ENCODE measurements at places on chromosomes 3 and 15.

DNA sequence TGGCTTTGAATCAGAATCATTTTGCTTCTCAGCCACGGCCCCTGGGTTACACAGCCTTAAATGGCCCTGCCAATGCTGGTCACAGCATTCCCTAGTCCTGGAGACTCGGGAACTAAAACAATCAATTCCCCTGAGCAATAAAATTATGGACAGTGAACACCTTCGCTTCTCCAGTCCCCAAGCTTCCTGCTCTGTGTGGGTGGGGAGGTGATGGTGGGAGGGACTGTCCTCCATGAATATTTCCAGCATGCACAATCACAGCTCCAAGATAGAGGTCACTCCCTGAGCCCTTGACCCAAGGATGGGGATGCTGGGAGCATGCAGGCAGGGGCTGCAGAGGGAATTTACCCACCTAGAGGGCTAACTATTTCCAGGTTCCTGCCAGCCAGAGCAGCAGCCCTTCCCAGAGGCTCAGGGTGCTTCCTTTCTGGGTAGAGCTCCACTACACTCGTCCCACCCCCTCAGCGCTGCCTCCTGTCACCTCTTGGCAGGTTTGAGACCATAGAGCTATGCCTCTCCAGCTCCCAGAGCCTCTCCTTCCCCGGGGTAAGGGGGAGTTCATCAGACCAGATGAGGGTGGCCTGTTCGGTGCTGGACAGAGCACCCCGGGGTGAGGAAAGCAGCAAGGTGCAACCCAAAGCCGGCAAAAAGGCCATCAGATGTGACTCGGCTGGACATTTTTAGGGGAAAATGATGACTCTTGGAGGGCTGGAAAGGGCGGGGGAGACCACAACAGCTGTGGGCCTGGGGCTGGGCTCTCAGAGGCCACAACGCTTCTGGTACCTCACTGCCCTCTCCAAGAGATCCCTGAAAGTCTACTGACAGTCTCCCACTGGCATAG lies 14.5 kb upstream of the CCDC33 start:
- no peak for DNase-seq

- no peak for DNase-seq
Measured at GRCh38 chr15:25950014-25950413, 86.9 kb upstream of the ATP10A start.

GRCh38 chr15:66854012-66854965 lies 152.3 kb downstream of the SMAD6 start:
- DNase-seq: no peak

- DNase-seq: no peak
Measured at GRCh38 chr3:156516284-156516683, 38.6 kb downstream of the SSR3 start.

DNA sequence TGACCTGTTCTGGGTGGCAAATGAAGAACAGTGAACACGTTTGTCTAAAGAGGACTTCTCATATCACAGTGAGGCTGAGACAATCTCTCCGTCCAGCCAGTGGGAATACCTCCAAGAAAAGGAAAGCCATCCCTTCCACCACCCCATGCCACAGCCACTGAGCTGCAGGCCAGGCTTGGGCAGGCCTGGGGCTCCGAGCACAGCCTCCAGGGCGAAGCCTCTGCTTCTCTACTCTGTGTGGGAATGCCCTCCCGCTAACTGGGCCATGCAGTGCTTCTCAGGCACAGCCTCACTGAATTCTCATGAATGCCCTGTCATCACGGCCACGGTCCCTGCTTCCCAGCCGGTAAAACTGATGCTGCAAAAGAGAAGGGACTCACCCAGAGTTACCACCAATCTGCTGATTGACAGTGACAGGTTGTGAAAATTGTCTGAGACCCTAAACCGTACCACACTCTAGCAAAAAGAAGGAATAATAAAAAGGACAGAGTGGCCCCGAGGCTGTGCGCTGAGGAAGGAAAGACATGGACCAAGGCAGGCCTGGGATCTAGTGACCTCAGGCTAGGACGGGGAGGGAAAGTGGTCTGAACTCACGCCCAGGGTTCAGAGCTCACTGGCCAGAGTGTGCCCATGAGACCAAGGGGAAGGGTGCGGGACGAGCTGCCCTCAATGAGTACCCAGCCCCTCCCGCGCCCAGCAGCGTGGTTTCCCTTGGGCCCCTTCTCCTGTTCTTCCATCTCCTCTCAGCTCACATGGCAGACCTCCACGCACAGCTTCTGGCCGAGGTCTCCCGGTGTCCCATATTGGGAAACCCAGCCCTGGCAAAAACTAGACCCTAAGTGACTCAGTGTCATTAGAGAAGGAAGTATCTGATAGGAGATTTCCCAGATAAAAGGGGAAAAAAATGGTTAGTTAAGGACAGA lies 52.8 kb downstream of the DHX30 start:
- no peak for DNase-seq

DNA sequence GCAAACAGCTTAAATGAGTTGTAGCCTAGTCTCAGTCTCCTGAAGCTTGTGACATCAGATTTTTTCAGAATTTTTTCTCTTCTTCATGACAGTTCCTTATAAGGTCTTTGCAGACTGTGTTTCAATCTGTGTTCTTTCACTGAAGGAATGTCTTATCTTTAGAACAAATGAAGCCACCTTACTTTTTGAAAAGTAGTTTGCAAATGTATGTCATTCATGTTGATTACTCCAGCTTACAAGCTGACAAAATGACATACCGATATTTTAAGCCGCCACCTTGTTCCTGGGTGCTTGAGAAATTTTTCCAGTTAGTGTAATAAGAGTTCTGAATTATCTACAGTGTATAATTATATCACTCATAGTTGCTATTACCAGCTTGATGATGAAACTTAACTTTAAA lies 57.0 kb downstream of the ASTE1 start:
- no peak for DNase-seq

- DNase-seq: no peak
Measured at GRCh38 chr3:195156286-195156890, 114.6 kb downstream of the XXYLT1 start.

DNA sequence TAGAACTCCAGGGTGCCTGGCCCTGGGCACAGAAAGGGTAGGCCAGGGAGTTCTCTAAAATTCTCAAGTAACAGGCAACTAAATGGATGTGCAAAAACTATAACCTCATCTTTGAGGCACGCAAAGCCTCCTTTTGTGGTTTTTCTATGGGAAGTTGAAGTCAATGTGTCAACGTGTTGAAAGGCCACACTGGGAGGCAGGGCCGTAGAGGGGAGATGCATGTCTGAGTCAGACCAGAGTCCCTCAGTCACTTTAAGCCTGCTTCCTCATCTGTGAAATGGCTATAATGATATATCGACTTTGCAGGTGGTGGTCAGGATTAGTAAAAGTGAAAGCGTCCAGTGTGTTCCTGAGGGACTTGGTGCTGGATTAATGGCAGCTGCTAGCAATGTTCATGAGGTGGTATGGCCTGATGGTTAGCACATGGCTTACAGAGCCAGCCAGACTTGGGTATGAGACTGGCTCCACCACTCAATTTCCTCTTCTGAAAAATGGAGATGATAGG lies 17.0 kb downstream of the TGM5 start:
- peak; percentile 70 for DNase-seq

DNA sequence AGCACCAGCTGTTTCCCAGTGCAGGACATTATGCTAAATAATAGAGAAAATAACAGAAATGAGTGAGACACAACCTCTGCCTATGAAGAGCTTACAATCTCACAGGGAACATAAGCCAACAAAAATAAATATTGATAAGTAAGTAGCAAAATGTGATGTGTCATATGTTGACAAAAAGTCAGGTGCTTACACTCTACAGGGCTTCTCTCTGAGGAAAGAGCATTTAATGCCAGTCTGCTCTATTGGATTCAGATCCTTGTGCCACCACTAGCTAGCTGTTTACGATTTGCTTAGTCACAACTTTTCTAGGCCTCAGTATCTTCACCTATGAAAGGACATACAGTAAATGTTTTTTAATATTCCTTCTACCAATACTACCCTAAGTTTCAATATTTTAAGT lies 500.9 kb upstream of the NAALADL2 start:
- DNase-seq: no peak

DNA sequence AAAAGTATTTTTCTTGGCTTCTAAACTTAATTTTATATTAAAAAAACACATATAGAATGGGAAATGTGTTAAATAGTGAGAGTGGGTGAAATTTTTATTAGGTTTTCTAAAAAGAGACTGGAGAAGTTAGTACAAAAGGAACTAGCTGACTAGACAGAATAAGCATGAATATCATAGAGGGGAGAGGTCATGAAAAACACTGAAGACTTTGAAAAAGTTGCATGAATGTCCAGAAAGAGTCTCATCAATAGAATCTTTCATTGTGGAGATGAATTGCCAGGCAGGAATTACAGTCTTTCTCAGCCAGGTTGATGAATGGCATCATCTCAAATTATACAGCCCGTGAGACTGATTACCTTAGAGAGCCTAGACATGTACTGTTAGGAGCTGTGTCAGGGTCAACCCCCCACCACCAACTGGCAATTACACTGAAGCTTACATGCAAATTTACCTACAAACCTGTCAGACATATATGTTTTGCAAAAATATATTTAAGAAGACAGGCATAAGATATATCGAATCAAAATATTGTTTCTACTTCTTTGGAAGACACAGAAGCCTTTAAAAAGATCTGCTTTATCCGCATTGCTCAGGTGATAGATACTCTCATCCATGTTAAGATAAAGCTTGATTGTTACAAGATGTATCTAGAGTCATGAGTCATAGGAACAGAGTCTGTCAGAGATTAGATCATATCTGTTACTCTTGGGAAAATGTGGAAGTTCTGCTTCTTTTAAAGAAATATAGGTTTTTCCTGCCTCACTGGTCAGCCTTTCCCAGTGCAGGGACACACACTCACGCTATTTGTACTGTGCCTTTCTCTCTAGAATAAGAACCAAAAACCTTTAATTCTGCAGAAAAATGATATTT lies 34.8 kb upstream of the PFN2 start:
- no peak for DNase-seq

- no peak for DNase-seq
Measured at GRCh38 chr3:118946449-118946848, 88.2 kb downstream of the IGSF11 start.

GRCh38 chr3:49531218-49531617 lies 23.1 kb upstream of the BSN start:
- no peak for DNase-seq

- DNase-seq: no peak
Measured at GRCh38 chr3:64311424-64312061, 86.3 kb upstream of the PRICKLE2 start.

- DNase-seq: no peak
Measured at GRCh38 chr15:43521419-43521818, 4.0 kb downstream of the MAP1A start.

DNA sequence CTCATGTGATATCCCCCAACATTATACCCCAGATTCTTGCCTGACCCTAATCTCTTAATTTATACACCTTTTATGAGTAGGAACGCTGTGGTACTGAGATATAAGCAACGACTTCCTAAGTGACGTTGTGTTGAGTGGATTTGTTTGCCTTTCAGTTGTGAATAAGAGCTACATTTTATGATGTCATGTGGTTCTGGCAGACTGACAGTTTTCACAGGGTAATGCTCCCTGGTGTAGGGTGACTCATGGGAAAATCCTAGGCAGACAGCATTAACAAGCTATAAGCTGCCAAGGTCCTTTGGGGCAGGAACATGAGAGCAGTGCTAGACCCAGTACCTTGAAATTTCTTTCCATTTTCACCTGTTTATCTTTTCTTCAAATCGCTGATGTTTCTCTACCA lies 11.2 kb downstream of the C3orf52 start:
- DNase-seq: no peak

DNA sequence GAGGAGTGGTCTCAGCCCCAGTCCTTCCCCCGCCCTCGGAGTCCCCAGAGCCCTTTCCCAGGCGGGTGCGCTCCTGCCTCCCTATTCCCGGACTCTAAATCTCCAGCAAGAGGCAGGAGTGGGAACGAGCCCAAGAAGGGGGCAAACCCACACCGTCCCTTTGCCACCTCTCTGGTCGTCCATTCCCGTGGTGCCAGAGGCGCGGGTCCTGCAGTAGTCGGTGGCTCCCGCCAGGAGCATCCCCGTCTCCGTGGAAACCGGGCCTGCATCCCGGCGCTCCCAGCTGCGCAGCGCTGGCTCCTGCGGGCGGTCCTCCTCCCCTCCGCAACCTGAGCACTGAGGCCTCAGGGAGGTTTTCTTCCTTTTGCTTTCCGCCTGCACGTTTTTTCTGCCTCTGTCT lies 44.8 kb downstream of the LHFPL4 start:
- DNase-seq: no peak

- DNase-seq: no peak
Measured at GRCh38 chr3:195847055-195847950, 35.6 kb upstream of the MUC4 start.

DNA sequence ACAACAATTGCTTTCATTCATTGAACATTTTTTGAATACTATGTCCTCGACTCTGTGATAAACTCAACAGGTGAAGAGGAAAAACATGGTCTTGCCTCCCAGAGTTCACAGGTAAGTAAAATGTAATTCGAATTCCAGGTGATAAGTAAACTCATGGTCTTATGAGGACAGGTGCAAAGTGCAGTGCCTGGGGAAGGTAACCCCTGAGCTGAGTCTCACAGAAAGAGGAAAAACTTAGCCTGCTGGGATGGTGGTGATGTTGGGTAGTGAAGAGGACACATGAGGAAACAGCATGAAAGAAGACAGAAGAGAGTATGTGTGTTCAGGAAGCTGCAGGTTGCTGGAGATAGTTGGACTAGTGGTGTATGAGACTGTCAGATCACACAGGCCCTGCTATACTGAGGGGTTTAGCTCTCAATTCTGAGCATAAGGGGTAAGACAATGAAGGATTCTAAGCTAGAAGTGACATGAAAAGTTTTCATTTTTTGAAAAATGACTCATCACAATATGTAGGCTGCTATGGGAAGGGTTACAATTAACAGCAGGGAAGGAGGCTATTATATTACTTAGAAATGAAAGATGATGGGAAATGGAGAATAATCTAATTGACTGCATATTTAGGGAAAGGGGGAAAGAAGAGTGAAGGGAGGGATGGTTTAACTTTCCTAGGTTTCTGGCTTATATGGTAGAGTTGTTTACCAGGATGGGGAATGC lies 111.3 kb downstream of the ISL2 start:
- no peak for DNase-seq

- no peak for DNase-seq
Measured at GRCh38 chr3:178325330-178325729, 210.9 kb upstream of the KCNMB2 start.

- DNase-seq: no peak
Measured at GRCh38 chr3:171526869-171527268, 66.7 kb upstream of the TNIK start.

- no peak for DNase-seq
Measured at GRCh38 chr15:90456236-90456635, 68.2 kb downstream of the IQGAP1 start.

GRCh38 chr15:58726867-58727266 lies 22.6 kb downstream of the ADAM10 start:
- DNase-seq: no peak

DNA sequence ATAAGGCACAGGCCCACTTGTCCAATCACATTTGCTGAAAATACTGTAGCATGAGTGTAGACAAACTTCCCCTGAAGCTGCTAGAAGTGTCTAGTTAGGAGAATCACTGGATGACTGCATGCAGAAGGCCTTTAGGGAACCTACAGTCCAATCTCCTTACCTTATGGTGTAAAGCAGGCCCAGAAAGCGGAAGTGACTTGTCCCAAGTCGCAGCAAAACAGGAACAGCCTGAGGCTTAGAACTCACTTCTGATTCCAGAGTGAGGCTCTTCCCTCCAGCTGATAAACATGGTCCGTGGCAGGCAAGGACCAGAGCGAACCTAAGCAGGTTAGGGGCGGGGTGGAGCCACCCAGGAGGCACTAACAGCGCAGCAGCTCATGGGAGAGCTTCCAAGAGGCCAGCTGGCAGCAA lies 2.5 kb downstream of the GRAMD2A start:
- DNase-seq: no peak

- peak; percentile 53 for DNase-seq
Measured at GRCh38 chr3:87350367-87351199, 74.2 kb upstream of the POU1F1 start.

GRCh38 chr3:43366481-43366880 lies 80.1 kb downstream of the SNRK start:
- DNase-seq: no peak
